ENCODE measurements at places on chromosomes 3 and 15. TPM values are rescaled to one million over a fixed set of nuclear protein-coding genes. Genes with fewer than 3 reads are reported as not detected.

Gene TBC1D2B
- 79.2 TPM for total RNA-seq

Gene ZIC1
- not detected for total RNA-seq

Gene FANCD2OS
- total RNA-seq: not detected

Gene PAK6
- total RNA-seq: 0.48 TPM

Gene TRIM71
- total RNA-seq: not detected

Gene GNAT1
- total RNA-seq: not detected

Gene ZNF654
- 20.9 TPM for total RNA-seq

Gene KY
- not detected for total RNA-seq

Gene OIP5
- 12.8 TPM for total RNA-seq

Gene POPDC2
- total RNA-seq: 3.8 TPM

Gene FBN1
- 0.91 TPM for total RNA-seq

Gene ANKRD34C
- total RNA-seq: not detected

Gene TPRG1
- total RNA-seq: 0.24 TPM

Gene PIF1
- 42.5 TPM for total RNA-seq

Gene DCLK3
- not detected for total RNA-seq

All from activated naive CD4-positive, alpha-beta T cell treated with anti-CD3 and anti-CD28 coated beads, Interleukin-2, amount 10 ng/mL, durations not matched to agents 5 hours and 36 hours (primary cell).